ENCODE measurements at places on chromosomes 1 and 21.

GRCh38 chr1:47870946-47871676 is 126.1 kb downstream of the TRABD2B start:
- DNase-seq, result no peak

DNA sequence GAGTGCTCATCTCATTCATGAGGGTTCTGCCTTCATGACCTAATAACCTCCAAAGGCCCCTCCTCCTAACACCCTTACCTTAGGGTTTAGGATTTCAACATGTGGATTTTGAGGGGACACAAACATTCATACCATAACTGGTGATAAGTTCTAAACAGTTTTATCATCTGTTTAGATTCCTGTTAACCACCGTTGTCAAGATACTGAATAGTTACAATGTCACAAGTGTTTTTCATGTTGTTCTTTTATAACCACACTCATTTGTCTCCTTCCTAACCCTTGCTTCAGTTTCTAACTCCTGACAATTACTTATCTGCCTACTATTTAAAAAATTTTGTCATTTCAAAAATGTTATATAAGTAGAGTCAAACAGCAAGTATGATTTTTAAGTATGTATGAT is 86.0 kb downstream of the NCAM2 start:
- no peak for DNase-seq

GRCh38 chr1:83583351-83584014 is 415.4 kb downstream of the TTLL7 start:
- DNase-seq, result no peak

- no peak for DNase-seq
Measured at GRCh38 chr21:14353726-14354125, 29.2 kb downstream of the HSPA13 start.

- no peak for DNase-seq
Measured at GRCh38 chr1:116579259-116579875, 8.5 kb upstream of the CD58 start.

DNA sequence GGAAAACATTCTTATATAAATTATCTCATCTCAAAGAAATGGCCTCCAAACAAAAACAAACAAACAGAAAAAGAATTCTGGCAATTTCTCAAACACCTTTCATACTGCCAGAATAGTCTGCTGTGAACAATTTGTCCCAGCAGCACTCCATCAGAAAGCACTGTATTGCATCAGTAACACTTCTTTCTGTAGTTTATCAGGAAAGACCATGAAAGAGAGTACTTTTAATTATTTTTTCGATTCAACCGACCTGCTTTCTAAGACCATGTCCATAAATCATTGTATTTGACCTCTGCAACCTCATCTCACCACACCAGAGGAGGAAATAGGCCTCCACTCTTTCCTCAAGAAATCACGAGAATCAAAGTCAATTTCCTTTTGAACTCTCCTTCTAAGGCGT is 1579.9 kb downstream of the MRPL39 start:
- no peak for DNase-seq

Measured in HuH-7 (cell line).